ENCODE measurements at places on chromosomes 4 and X.

DNA sequence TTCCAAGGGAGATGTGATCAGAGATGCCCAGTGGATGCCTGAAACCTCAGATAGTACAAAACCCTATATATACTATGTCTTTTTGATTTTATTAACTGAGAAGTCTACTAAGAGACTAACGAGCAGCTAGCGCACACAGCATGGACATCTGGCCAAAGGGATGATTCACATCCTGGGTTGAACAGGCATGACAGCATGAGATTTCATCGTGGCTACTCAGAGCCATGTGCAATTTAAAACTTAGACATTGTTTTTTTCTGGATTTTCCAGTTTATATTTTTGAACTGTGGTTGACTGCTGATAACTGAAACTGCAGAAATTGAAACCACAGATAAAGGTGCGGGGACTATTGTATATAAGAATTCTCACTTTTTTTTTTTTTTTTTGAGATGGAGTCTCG lies 2252.9 kb upstream of the AGA start:
- no peak for DNase-seq

DNA sequence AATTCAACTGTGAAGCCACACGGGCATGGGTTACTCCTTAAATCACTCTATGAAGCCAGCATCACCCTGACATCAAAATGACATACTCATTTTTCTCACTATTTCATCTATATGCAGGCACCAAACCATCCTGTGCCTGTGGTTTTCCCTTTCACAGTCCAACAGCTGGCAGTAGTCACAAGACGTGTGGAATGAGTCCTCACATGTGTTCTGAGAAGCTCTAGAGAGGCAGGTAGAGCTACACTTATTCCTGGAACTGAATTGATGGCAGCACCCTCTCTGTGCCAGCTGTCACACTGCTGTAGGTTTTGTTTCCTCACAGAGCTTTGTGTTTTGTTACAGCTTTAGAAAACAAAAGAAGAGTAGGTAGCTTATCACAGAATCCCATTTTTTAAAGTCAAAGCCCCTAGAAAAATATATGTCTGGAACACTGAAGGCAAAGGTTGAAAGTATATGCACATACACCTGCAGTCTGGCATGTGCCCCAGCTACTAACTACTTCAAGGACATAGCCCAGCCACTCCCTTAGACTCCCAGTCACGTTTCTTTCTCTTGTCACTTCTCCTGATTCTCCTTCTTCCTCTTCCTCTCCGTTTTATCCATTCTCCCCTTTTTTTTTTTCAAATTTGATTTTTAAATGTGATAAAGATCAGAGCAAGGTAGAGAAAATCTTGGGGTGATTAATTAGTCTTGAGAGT lies 107.1 kb downstream of the ANXA10 start:
- DNase-seq, result no peak

DNA sequence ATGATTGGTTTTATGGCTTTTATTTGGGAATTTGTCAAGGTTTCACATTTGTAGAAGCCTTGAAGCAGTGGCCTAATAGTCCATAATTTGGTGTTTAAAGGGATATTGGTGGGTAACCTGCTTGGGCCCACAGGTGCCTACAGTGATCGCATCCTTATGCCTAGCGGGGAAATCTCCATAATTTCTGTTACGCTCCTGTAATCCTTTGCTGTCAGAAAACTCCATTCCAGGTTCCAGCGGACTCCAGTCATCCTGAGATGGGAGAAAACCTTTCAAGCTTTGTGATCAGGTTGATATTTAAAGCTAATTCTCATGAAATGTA lies 257.0 kb upstream of the JADE1 start:
- no peak for DNase-seq

DNA sequence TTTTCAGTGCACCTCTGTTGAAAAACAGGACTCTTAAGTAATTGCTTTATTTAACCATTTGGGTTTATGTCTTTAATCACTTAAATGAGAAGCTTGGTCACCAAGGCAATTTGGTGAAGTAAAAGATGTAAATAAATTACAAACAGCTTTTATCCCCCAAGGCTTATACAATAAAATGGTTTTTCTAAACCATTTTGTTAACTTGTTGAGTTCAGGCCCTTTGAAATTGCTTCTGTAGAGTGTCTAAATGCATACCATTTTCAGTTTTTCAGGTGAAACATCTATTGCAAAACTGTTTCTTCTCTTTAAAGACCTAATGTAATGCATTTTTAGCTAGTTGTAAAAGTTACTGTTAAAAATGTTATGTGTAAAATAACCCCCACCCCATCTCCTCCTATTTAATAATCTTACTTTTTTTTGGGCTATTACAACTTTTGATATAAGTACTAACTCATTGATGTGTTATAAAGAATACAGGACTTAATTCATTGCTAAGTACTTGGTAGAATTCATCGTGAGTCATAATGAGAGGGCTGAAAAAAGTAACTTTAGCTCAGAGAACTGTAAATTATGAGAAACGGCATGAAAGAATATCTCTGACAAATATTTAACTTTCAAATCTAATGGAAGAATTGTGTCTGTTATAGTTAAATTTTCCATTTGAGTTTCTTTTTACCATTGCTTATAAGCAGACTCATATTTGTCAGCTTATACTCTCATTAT lies 4.5 kb downstream of the RAPGEF2 start:
- DNase-seq, result no peak
